ENCODE measurements at places on chromosomes 2 and 18.

DNA sequence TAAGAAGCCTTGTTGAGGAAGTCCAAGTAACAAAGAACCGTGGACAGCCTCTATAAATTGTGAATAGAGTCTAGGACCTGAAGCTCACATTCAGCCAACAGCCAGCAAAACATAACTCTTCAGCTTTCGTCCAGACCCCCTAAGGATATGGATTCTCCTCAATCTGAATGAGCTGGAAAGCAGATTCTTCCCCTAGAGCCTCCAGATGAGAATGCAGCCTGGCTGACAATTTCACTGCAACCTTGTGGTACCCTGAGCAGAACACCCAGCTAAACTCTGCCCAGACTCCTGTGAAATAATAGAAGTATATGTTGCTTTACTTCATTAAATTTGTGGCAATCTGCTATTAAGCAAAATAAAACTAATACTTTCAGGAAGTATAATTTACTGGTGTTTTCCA lies 483.5 kb upstream of the SLC8A1 start:
- DNase-seq = no peak

GRCh38 chr2:6946722-6947121 lies 29.5 kb downstream of the RNF144A start:
- no peak for DNase-seq

GRCh38 chr2:239469106-239469960 lies 68.5 kb upstream of the HDAC4 start:
- no peak for DNase-seq

- no peak for DNase-seq
Measured at GRCh38 chr2:233976690-233977294, 59.6 kb downstream of the TRPM8 start.

- DNase-seq = no peak
Measured at GRCh38 chr18:75339936-75340605, 87.4 kb downstream of the SMIM21 start.

- no peak for DNase-seq
Measured at GRCh38 chr18:40415821-40416220, 1539.2 kb upstream of the PIK3C3 start.

DNA sequence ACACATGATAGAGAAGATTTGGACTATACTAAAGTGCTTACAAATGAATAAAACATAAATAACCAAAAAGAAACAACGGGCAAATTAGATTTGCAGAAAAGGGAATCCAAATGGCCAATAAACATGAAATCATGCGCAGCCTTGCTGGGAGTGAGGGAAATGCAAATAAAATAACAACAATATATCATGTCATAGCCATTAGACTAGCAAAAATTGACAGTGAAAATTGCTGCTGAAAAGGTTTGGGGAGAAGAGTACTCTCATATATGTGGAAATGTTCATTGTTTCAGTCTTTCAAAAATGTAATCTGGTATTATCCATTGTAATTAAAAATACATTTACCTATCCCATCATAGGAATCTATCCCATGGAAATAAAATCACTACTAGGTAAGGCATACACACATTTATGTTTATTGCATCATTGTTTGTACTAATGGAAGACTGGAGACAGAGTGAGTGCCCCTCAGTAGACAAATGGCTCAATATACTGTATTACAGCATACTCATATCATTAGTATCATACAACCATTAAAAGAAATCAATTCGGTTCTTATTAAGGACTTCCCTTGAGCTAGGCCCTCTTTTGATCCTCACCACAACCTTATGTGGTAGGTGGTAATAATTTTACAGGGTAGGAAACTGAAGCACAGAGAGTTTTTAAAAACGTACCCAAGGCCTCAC lies 94.1 kb upstream of the MSTN start:
- no peak for DNase-seq

DNA sequence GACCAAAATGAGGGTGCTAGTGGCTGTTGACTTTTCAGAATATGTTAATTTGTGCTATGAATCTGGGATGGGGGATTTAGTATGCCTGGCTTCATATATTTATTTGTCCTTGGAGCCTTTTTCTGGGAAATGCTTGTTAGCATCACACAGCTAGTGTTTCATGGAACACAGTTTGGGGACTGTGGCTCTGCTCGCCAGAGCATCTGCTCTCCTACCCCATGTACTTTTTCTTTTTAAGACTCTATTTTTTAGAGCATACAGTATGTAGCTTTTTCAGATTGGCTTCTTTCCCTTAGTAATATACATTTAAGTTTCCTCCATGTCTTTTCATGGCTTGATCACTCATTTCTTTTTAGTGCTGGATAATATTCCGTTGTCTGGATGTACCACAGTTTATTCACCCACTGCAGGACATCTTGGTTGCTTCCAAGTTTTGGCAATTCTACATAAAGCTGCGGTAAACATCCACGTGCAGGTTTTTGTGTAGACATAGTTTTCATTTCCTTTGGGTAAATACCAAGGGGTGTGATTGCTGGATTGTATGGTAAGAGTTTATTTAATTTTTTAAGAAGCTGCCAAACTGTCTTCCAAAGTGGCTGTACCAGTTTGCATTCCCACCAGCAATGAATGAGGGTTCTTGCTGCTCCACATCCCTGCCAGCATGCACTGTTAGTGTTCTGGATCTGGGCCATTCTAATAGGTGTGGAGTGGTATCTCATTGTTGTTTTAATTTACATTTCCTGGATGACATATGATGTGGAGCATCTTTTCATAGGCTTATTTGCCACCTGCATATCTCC lies 44.1 kb downstream of the EFR3B start:
- DNase-seq = no peak

GRCh38 chr2:149021271-149021719 lies 17.2 kb upstream of the LYPD6B start:
- DNase-seq = no peak

DNA sequence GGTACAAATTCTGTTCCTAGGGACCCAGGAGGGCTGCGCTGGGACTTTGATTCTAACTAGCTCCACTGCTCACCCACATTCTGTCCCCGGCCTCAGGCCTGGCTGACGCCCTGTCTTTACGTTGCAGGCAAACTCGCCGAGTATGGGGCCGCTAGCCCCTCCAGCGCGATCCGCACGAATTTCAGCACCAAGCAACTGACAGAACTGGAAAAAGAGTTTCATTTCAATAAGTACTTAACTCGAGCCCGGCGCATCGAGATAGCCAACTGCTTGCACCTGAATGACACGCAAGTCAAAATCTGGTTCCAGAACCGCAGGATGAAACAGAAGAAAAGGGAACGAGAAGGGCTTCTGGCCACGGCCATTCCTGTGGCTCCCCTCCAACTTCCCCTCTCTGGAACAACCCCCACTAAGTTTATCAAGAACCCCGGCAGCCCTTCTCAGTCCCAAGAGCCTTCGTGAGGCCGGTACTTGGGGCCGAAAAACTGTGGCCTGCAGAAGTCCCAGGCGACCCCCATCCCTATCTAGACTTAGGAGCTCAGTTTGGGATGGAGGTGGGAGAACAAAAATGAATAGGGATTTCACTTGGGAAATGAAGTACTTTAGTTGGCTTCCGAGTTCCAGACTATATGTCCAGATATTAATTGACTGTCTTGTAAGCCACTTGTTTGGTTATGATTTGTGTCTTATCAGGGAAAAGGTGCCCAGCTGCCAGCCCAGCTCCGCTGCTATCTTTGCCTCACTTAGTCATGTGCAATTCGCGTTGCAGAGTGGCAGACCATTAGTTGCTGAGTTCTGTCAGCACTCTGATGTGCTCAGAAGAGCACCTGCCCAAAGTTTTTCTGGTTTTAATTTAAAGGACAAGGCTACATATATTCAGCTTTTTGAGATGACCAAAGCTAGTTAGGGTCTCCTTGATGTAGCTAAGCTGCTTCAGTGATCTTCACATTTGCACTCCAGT lies 1.5 kb downstream of the HOXD1 start:
- DNase-seq = no peak

DNA sequence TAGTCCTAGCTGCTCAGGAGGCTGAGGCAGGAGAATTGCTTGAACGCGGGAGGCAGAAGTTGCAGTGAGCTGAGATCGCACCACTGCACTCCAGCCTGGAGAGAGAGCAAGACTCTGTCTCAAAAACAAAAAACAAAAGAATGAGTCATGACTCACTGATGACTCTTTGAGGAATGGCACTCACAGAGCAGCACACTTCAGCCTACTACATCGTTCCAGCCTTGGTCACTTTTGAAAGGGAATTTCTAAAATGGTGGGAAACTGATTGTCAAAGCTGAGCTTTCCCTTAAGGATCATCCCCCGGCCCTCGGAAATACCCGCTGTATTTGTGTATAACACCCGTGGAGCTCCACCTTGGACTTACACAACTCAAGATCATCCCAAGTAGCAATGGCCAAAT lies 217.3 kb upstream of the HS6ST1 start:
- DNase-seq = no peak

DNA sequence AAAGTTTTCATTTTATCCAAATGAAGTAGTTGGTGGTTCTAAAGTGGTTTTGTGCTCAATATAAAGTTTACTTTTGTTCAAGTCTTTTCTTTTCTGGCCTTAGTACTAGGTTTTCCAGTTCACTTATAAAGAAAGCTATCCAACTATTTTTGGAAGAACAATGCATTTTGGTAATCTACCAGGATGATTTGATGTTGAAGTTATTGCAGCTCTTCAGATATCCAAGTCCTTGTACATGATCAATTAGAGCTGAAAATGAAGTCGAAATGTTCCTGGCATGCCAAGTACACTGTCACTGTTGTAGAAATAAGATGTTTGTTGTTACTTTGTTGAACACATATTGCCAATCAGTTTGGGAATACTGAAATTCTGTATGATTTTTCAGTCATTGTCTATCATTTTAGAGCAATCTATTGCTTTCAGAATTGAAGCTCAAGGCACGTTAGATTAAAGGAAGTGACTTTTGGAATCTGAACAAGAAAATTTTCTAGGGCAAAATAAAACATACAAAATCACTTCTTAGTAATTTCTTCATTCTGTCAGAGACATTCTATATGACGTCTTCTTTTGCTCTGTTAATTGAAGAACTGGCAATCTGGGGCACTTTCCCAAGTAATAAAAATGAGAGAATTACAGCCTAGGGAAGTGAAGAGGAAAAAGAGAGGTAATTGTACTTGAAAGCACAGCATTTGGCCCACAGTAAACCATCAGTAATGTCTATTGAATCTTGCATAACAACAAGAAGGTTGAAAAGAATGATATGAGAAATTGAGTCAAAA lies 232.3 kb downstream of the MREG start:
- DNase-seq = no peak

GRCh38 chr2:74333175-74333574 lies 10.0 kb downstream of the SLC4A5 start:
- no peak for DNase-seq

DNA sequence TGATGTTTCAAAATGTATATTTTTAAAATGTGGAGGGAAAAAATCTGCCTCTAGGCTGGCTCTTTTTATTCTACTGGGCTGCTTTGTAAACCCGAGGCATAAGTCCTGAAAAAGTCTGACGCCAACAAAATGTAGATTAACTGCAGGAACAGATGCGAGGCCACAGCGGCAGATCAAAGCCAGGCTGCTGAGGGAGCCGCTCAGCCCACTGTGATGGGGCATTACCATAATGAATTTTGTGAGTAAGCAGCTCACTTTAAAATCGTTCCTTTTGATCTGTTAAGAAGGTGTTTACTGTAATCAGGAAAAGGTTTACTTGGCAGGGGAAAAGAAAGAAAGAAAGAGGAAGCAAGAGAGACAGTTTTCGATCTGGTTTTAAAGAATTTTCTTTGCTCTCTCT lies 269.0 kb downstream of the ICOS start:
- DNase-seq = no peak

- DNase-seq = no peak
Measured at GRCh38 chr2:5392658-5393057, 299.5 kb upstream of the SOX11 start.

- DNase-seq = no peak
Measured at GRCh38 chr2:7573166-7573825, 656.1 kb downstream of the RNF144A start.

GRCh38 chr2:222797871-222798270 lies 63.0 kb upstream of the ACSL3 start:
- no peak for DNase-seq

DNA sequence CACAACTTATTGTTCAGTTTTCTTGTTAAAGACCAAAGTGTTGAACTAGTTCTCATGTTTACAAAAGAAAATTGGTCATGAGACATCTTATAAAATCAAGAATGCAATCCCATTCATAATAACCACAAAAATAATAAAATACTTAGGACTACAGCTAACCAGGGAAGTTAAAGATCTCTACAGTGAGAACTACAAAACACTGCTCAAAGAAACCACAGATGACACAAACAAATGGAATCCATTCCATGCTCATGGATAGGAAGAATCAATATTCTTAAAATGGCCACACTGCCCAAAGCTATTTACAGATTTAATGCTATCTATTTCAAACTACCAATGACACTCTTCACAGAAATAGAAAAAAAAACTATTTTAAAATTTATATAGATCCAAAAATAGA lies 1354.8 kb upstream of the CDH2 start:
- DNase-seq = no peak

DNA sequence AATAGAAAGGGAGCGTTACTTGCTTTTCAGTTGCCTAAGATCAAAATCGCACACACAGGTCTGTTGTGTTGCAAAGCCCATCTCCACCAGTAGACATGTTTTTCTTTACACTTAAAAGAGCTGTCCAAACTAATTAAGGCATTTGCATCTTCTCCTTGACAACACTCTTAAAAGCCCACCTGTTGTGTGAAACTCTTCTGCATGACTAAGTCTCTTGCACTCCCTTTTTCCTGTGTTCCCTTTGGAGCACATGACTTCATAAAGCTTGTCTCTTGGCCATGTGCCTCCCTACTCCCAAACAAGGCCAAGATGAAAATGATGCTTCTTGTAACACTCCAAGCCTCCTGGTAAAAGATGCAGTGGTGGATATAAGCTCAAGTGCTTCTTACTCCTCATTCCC lies 26.1 kb downstream of the PID1 start:
- DNase-seq = no peak

- DNase-seq = no peak
Measured at GRCh38 chr2:68689553-68690537, 44.8 kb upstream of the ARHGAP25 start.

DNA sequence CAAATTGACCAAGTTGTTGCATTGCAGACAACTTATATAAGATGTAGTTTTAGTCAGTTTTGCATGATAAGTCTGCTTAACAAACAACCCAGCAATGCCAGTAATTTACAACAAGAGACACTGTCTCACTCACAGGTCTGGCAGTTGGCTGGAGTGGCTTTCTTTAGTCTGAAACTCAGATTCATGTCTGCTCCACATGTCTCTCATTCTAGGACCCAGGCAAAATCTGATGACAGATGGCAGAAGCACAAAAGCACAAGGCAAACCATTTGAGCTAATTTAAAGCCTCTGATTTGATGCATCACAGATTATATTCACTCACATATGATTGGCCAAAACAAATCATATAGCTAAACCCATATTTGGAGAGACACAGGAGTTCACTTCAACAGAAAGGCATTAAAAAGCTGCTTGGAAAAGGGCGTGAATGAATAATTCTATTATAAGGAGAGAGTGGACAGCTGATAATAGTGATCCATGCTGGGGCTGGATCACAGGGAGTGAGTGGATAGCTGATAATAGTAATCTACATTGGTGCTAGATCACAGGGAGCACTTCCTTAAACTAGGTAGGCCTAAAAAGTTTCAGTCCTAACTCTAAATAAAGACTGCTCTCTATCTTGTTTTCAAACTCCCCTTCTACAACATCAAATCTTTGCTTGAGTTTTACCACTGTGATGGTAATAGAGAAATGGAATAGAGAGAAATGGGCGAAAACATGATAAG lies 593.2 kb upstream of the ZNF804A start:
- no peak for DNase-seq

Measured in activated CD4-positive, CD25-positive, alpha-beta regulatory T cell (primary cell).